NCI-H1930 (cell line): ENCODE measurements at places on chromosomes 1 and 21.

GRCh38 chr1:183733715-183734114, 71.2 kb upstream of the RGL1 start:
- DNase-seq: no peak

GRCh38 chr1:44406737-44407429, 1.8 kb downstream of the RNF220 start:
- no peak for DNase-seq

GRCh38 chr1:199976496-199977144, 50.9 kb upstream of the NR5A2 start:
- no peak for DNase-seq

GRCh38 chr1:232743999-232744398, 61.2 kb upstream of the MAP10 start:
- DNase-seq: no peak

GRCh38 chr1:26724118-26724517, 28.3 kb downstream of the ARID1A start:
- DNase-seq: no peak
